ENCODE measurements at places on chromosomes 11 and 22.
A peak's percentile ranks its signal among the peaks of the same experiment; 100 is the strongest.

DNA sequence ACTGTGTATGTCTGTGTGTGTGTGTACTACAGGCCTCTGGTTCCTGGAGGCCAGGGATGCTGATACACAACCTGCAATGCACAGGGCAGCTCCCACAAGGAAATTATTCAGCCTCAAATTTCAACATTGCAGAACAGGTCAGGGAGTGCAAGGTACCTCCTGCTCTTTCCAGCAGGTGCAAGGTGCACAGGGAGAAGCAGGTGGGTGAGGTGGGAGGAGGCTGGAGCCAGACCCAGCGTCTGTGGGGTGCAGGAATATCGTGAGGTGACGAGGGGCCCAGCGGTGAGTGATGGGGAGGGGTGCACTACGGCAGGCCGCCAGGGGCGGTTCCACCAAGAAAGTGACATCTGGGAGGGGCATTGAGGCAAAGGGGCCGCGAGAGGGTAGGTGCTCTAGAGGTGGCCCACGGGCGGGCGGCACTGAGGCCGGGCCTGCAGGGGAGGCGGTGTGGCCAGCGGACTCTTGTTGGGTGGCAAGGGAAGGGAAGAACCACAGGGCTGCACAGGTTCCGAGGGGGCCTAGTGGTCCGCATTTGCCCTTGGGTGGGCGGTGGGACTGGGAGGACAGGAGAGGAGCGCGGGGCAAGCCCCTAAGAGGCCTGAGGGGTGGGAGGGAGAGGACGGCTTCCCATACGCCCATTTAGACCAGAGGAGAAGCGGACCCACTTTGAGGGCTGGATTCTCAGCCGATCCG, 21.6 kb downstream of the DGCR6L start:
- no peaks in the 10 kb centered on the region for H3K36me3 ChIP-seq
- peaks cover 7% of the 10 kb centered on the region for H3K4me1 ChIP-seq
- H3K4me3 ChIP-seq = peak overlapping the region; percentile 86

GRCh38 chr11:2305788-2306451, 4.1 kb downstream of the TSPAN32 start:
- H3K4me3 ChIP-seq = peak overlapping the region; percentile 49
- peak overlapping the region; percentile 30 for H3K27ac ChIP-seq
- H3K27me3 ChIP-seq = peaks cover 2% of the 10 kb centered on the region
- DNase-seq = no peak
- no peaks in the 10 kb centered on the region for H3K36me3 ChIP-seq
- H3K4me1 ChIP-seq = peaks cover 17% of the 10 kb centered on the region

GRCh38 chr11:134101282-134101681, 32.4 kb downstream of the JAM3 start:
- DNase-seq = no peak
- H3K27ac ChIP-seq = no peak overlapping the region
- peaks cover 4% of the 10 kb centered on the region for H3K36me3 ChIP-seq
- H3K4me3 ChIP-seq = no peak overlapping the region
- H3K4me1 ChIP-seq = peaks cover 17% of the 10 kb centered on the region
- no peaks in the 10 kb centered on the region for H3K27me3 ChIP-seq

GRCh38 chr22:44453441-44454112, 44.5 kb downstream of the RTL6 start:
- no peak for DNase-seq
- H3K4me3 ChIP-seq = no peak overlapping the region
- no peaks in the 10 kb centered on the region for H3K36me3 ChIP-seq
- peaks cover 15% of the 10 kb centered on the region for H3K4me1 ChIP-seq
- peaks cover 4% of the 10 kb centered on the region for H3K27me3 ChIP-seq
- H3K27ac ChIP-seq = no peak overlapping the region

DNA sequence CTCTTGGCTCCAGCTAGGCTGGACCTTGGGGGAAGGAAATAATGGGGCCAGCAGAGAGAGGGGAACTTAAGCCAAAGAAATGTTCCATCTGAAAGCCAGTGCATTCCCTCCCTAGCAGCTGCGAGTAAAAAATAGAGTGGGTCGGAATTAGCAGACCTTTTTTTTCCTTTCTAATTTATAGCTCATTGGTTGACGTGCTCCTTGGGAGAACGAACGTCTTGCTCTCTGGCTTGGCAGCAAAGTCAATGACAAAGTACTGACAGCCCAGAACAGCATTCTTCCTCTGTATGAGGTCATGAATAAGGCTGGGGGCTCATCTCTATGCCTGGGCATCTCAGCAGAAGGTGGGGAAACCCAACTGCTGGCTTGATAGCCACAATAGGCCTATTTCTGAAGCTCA, 65.0 kb downstream of the SEZ6L start:
- no peak overlapping the region for H3K4me3 ChIP-seq
- H3K4me1 ChIP-seq = no peaks in the 10 kb centered on the region
- H3K36me3 ChIP-seq = no peaks in the 10 kb centered on the region
- no peak overlapping the region for H3K27ac ChIP-seq

DNA sequence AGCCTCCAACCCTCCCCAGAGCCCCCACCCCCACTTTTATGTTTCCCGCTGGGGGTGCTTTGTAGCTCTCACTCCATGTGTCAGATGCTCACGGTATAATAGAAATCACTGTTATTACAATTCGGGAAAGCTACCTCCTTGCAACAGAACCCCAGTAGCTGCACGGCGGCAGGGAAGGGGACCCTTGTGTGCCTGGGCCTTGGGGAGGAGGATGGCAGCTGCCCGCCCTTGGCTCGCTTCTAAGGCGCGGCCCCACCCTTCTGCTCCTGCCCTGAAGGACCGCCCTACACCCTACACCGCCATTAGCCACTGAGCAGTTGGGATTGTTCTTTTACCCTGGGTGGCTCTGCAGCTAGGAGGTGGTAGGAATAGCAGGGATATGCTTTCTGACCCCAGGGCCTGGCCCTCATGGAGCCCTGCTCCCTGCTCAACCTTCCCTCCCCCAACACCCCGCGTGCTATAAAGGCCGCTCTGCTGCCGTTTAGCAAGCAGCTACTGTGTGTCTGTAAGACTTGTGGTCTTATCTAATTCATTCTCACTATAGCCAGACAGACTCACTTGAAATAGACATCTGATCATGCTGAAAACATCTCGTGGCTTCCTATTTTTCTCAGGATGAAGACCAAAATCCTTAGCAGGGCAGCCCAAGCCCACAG, 219.7 kb downstream of the CEP164 start:
- no peak overlapping the region for H3K27ac ChIP-seq
- H3K4me1 ChIP-seq = no peaks in the 10 kb centered on the region
- no peaks in the 10 kb centered on the region for H3K36me3 ChIP-seq
- H3K4me3 ChIP-seq = no peak overlapping the region
- peaks cover 12% of the 10 kb centered on the region for H3K27me3 ChIP-seq

DNA sequence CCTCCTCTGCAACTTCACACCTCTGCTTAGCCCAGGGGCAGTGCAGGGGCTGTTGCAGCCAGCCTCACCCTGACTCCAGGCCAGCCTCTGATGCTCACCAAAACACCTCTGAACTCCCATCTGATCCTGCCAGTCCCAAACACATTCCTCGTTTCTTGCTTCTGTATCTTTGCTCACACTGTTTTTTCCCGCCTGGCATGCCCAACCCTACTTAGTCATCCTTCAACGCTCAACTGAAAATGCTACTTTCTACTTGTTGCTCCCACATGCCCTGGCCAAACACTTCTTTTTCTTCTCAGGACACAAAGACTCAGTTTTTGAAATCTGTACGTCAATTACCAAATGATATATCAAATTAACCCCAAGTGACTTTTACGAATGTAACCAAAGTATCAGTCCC, 140.8 kb upstream of the ZBED5 start:
- DNase-seq = no peak
- peaks cover 4% of the 10 kb centered on the region for H3K36me3 ChIP-seq
- peaks cover 18% of the 10 kb centered on the region for H3K4me1 ChIP-seq
- H3K27ac ChIP-seq = no peak overlapping the region
- no peak overlapping the region for H3K4me3 ChIP-seq

DNA sequence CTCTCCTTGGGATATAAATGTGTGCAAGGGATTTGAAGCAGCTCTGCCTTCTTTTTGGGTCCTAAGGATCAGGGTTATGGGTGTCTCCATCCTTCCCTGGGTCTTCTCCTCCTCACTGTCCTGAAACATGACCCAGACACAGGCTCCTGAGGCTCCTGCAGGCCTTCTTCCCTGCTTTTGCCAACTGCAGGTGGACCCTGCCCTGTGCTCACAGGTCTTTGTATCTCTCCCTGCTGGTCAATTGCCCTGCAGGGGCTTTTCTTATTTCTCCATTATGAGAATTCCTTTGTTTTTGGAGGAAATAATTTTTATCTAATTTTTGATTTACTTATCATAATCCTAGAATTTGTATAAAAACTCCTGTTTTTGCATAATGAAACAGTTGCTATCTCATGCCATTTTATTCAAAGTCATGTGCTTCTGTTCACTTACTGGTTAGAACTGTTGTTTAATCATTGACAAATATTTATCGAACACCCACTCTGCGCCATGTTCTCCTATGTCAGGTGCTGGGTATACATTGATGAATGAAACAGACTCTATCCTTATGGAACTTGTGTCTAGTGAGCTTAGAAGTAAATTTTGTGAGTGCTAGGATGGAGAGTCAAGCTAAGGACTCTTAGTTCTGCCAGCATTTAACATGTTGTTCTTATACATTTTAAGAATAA, 89.7 kb upstream of the TOP3B start:
- no peak overlapping the region for H3K4me3 ChIP-seq
- peaks cover 3% of the 10 kb centered on the region for H3K4me1 ChIP-seq
- H3K27me3 ChIP-seq = no peaks in the 10 kb centered on the region
- no peak for DNase-seq
